ENCODE measurements at places on chromosomes 12 and 14.

DNA sequence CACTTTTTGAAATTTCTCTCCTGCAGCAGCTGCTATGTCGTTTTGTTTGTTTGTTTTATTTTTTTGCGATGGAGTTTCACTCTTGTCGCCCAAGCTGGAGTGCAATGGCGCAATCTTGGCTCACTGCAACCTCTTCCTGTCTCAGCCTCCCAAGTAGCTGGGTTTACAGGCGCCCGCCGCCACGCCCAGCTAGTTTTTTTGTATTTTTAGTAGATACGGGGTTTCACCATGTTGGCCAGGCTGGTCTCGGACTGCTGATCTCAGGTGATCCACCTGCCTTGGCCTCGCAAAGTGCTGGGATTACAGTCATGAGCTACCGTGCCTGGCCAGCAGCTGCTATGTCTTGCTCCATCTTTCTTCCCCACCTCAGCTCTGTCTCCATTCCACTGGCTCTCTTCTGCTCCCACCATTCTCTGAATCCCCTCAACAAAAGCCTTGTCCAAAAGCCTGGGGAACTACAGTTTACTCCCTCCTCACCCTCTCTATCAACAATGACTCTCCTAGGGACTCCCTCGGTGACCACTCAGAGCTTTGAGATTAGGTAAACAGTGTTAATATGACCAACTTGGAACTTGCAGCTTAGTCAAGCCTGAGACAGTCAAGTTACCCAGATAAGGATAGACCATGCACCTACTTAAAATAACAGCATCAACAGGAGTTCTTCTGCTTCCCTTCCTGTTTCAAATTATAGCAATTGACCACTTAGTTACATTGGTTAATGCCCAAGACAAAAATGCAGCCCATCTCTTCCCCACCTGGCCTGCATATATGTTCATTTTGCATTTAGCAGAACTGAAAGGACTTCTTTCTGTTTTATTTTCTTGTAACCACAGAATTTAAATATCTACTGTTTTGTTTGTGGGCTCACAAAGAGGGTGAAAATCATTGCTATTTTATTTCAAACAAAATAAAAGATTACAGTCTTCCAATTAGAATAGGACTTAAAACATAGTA, 189.0 kb upstream of the AMIGO2 start:
- no peak for DNase-seq

DNA sequence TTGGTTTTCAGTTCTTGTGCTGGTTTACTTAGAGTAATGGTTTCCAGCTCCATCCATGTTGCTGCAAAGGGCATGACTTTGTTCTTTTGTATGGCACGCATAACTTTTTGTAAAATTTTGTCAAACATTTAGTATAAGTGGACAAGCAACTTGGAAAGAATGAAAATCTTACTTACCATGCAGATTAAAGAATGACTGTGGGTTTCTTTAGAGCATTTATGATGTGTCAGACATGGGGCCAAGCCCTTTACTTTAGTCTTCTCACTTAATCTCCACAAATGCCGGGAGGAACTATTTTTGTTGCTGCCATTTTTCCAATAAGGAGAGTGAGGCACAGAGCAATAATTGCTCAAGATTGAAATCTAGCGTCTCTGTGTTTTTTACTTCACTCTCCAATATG, 652.5 kb upstream of the TBX3 start:
- DNase-seq, result no peak

DNA sequence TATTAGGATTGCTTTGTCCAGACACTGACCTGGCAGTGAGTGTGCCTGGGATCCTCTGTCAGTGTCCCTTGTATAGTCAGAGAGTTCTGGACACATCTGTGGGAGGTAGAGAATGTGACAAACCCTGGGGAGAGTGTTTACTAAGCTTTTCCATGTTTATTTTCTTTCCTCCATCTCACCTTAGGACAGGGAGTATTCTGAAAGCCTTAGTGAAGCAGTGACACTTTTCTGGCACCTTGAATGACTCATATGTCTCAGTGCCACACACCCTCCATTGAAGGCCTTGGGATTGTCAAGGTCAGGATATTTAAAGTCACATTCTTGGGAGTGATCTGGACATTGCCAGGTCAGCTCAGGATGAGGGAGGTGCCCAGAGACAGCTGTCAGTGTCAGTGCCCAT, 34.9 kb upstream of the CTDSP2 start:
- DNase-seq, result peak; percentile 19

DNA sequence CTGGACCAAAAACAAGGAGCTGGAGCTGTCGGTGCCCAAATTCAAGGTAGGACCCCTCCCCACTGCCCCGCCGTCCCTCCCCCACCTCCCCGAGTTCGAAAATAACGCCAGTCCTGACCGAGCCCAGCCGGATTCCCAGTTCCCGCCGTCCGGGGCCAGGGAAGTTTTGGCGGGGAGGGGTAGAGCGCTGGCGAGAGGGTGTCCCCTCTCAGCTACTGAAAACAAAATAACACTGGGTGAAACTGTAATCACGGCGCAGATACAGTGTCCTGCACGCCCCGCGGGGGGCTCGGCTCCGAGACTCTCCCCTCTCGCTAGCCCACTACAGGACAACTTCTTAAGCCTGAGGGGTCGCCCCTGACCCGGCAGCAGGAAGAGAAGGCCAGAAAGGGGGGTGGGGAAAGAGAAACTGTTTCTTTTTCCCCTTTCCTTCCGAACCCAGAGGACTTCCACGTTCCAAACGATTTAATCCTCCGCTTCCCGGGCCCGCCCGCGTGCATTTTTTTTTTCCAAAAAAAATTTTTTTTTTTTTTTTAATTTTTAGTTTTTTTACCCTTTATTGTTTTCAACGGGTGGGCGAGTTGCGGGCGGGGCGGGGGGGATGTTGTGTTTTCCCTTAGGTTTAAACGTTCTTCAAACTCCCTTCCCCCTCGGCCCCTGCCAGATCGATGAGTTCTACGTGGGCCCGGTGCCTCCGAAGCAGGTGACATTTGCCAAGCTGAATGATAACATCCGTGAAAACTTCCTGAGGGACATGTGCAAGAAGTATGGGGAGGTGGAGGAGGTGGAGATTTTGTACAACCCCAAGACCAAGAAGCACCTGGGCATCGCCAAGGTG, 1.6 kb downstream of the SETD1B start:
- no peak for DNase-seq

DNA sequence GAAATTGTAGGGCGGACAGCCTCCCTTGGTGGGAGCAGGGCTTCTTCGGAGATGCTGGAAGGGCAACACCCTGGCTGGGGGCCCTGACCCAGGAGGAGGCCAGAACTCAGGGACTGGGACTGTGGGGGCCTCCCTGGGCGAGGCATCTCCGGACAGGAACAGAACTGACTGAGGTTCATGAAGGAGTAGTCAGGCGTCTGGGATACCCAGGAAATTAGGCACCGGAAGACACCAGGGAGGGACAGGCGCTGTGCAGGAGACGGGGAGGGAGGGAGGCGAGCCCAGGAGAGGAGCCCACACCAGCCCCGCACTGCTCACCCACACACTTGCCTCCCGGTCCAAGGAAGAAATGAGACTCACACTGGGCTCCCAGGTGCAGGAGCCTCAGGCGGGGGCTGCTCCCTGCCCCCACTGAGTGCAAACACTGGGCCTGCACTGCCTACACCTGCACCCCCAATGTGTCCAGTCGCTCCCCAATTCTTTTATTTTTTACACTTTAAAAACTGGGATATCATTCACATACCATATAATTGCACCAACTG, 262.6 kb upstream of the SFSWAP start:
- no peak for DNase-seq

- DNase-seq, result no peak
Observed at GRCh38 chr12:41552588-41552987, 364.5 kb downstream of the PDZRN4 start.
